Iris pigment epithelial cell (primary cell): ENCODE measurements at places on chromosomes 16 and 17.
A peak's percentile ranks its signal among the peaks of the same experiment; 100 is the strongest.

GRCh38 chr17:79391376-79392233 is 219.2 kb downstream of the RBFOX3 start:
- peak; percentile 61 for DNase-seq

- no peak for DNase-seq
Observed at GRCh38 chr17:15124264-15124595, 140.9 kb downstream of the PMP22 start.

- DNase-seq, result no peak
Observed at GRCh38 chr17:32515677-32516383, 29.0 kb downstream of the CDK5R1 start.

- no peak for DNase-seq
Observed at GRCh38 chr16:3066440-3066748, 954 bp downstream of the IL32 start.

DNA sequence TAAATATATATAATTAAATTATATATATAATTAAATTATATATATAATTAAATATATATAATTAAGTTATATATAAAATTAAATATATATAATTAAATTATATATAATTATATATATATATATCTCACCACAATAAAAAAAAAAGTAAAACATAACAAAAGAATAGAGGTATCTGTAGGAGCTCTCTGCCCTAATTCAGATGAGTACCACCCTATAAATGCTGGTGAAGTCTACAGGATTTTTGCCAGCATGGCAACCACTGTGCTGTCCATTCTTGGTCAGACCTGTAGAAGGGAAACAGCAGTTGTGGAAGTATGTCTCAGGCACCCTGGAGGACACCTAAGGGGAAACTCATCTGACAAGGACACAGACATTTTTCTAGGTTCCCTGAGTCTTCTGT is 259.7 kb downstream of the PRKCA start:
- DNase-seq, result no peak

DNA sequence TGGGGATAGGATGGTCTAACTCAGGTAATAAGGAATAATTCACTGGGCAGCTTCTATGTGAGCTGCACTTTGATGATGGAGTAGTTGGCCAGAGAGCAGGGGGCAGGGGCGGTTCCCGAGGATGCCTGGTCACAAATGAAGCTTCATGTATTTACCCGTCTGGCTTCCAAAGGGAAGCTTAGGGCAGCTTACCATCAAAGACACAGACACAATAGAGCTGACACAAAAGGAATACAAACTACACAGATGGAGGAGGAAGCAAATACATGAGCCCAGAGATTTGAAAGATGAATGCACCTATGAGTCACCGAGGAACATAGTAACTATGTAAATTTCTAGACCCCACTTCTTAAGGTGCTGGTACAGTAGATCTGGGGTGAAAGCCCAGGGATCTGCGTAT is 8.7 kb upstream of the EMP2 start:
- no peak for DNase-seq

GRCh38 chr16:22898874-22899348 is 84.9 kb downstream of the HS3ST2 start:
- peak; percentile 65 for DNase-seq

DNA sequence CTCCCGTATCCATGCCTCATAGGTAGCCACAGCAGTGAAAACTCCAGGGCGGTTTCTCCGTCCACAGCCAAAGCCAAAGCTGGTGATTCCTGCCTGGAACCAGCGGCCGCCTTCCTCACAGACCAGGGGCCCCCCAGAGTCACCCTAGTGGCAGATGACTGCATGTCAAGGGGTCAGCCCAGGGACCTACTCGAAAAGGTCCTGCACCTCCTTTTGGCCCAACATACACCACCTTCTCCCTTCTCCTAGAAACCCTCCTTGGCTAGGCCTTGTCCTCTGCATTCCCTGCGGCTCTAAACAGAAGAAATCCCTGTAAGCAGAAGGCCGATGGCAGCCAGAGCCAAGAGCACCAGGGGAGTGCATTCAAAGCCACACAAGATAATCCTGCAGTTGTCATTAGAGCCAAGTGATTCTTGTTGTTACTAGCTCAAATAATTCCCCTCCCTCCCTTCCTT is 6.1 kb downstream of the PRSS36 start:
- no peak for DNase-seq

GRCh38 chr16:26988186-26988585 is 78.5 kb upstream of the C16orf82 start:
- DNase-seq, result no peak

DNA sequence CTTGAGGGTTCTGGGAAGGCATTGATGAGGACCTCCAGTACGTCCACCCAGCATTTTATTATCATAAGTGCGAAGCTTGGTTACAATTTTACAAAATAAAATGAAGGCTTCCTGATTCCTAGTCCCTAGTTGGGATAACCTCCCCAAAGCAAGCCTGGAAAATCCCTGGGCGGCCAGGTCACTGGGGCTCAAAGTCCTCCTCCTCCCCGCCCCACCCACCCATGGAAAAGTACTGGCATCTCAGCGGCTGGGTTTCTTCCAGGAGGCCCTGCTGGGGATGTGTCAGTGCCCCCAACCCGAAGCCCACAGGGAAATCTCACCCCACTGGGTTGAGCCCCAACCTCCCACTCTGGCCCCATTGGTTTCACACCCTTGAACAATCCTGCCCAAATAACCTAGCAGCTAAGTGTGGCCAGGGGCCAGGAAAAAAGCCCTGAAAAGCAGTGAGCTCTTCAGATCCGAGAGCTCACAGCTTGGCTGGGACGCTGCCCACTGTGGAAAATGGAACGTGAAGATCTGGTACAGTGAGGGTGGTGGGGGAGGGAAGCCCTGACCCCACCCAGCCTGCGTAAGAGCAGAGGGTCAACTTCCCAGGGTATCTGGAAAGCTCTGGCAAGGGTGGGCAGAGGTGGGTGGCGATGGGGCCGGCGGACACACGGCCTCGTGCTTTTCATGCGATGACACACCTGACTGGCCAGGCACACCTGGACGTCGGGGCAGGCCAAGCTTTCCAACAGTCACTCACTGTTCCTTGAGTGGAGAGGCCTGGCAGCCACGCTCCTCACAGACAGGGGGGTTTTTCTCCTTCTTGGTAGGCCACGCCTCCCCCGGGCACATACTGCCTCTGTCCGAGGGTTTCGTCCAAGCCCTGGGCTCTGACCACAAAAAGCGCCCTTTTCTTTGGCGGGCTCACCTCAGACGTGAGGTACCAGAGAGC is 324.5 kb downstream of the SOX9 start:
- no peak for DNase-seq

DNA sequence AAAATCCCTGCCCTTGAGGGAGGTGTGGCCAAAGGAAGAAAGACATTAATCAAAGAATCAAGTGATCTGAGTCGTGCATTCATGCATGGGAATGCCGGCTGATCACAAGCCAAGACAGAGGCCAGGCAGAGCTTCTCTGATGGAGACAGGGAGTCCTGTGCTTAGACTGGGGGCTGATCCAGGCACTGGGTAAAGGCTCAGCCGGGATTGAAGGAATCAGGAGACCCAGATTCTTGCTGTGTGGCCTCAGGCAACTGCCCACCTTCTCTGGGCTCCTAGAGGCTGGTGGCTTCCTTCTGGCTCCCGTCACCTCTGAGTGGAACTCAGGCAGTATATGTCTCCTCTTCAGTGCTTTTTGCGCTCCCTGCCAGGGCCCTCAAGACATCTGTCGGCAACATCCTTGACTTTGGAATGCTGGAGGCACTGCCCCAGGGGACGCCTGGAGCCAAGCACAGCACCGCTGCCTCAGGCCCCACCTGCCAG is 17.7 kb downstream of the RAI1 start:
- no peak for DNase-seq

DNA sequence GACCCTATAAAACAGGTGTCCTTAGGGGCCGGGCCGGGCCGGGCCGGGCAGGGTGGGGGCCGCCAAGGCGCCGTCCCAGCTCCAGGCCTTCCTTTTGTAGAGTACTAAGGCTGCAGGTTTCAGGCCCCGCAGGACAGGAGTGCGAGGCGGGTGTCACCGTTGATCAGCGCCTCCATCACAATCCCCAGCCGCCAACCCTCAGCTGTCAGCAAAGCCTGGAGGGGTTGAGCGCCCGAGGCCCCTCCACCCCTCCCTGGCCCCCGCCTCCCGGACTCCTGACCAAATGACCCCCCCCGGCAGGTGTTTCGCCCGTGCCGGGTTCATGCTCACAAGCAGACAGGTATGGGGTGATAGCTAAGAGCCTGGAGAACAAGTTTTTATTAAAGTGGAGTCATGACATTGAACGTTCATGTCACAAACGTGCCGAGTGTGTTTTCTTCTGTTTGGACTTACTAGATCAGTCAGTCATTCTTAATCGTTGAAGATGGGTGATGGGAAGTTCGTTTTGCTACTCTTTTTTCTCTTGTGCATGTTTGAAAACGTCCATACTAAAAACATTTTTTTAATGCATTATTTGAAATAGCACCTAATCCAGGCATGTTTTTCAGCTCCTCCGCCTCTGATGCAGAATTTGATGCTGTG is 534 bp downstream of the ARL2BP start:
- DNase-seq, result peak; percentile 22

DNA sequence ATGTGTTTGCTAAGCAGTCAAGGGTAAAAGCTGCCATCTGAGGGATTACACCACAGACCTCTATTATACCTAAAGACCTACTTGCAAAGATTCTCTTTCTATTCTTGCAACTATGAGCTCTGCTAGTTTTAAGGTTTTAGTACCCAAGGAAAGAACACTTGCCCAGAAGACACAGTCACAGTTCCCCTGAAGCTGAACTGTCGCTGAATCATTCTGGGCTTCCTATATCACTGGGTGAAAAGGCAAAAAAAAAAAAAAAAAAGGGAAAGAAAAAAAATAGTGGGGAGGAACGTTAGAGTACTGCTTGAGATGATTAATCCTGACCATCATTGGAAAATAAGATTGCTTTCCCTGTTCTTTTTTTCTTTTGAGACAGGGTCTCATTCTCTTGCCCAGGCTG is 37.9 kb downstream of the LYRM1 start:
- peak; percentile 51 for DNase-seq

DNA sequence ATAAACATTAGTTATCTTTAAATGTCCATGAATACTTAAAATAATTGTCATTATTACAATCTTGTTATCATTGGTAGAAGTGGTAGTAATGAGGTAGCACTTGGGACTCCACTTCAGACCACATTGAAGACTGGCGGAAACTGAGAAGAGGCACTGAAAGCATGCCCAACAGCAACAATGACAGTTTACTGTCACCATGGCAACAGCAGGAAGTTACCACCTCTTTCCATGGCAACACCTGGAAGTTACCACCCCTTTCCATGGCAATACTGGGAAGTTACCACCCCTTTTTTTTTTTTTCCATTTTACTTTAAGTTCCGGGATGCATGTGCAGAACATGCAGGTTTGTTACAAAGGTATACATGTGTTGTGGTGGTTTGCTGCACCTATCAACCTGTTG is 494.9 kb upstream of the RBFOX1 start:
- no peak for DNase-seq
